Pulmonary artery endothelial cell (primary cell): ENCODE measurements at places on chromosomes 2 and 18.

- no peak for DNase-seq
Observed at GRCh38 chr2:188600536-188601210, 309.0 kb downstream of the GULP1 start.

DNA sequence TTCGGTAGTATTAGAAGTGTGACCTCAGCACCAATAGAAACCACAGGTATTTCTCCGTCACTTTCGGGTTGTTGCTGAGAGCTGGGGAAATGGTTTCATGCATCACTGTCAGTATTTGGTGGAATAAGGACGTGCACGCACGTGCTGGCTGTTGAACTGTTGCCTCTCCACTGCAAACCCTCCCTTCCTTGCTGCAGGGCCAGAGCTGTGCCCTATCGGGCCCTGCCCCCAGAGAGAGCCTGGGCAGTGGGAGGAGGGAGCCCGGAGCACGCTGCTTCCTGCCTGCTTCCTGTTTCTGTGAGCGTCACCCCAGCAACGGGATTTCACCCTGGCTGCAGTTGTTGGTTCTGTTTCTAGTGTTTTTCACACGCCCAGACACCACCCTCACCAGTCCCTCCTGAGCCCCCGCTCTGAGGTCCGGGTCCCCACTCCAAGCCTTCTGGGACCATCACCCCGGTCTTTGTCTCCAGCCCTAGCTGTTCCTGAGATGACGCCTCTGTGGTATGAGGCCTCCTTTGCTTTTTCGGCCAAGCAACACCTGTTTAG, 47.4 kb downstream of the LRRFIP1 start:
- DNase-seq = peak; percentile 88

DNA sequence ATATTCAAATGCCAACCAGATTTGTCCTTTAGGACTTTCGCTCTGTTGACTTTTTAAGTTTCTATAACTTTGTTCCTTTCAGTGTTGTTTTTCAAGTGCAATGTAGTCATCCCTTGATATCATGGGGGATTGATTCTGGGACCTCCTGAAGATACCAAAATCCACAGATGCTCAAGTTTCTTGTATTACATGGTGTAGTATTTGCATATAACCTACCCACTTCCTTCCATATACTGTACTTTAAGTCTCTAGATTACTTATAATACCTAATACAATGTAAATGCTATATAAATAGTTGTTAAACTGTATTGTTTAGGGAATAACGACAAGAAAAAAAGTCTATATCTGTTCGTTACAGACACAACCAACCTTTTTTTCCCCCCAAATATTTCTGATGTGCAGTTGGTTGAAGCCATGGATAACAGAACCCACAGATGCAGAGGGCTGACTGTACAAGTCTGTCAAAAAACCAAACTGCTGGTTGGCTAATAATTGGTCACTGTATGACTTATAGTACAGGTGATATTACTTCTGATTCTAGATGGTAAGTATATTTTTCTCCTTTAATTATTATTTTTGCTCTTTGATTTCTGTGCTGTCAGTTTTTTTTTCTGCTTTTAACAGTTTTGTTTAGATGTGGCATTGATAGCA, 201.7 kb upstream of the STON1 start:
- DNase-seq = no peak

DNA sequence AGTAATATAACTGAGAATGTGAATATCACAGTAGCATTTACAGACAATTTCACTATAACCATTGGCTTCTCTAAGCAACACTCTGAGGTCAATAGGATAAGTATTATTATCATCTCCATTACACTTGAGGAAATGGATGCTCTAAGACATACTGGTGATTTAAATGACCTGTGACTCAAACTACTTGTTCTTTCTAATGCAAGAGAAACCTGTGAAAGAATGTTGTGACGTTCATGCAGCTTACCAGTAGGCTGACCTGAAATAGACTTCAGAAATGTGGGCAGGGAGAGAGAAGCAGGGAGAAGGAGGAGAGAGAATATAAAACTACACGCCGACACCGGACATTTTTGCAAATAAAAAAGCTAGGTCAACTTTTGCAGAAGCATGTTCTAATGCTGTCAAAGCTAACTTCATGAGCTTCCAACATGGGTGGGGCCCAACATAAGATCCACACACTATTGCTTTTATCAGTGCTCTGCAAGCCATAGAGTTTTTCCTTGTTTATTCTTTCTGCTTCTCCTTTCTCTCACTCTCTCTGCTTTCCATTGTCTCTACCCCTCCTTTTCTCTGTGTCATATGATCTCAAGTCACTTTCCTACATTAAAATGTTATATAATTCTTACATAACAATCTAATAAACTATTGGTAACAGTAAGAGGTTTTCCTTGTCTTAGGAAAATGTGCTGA, 217.6 kb upstream of the FN1 start:
- no peak for DNase-seq

DNA sequence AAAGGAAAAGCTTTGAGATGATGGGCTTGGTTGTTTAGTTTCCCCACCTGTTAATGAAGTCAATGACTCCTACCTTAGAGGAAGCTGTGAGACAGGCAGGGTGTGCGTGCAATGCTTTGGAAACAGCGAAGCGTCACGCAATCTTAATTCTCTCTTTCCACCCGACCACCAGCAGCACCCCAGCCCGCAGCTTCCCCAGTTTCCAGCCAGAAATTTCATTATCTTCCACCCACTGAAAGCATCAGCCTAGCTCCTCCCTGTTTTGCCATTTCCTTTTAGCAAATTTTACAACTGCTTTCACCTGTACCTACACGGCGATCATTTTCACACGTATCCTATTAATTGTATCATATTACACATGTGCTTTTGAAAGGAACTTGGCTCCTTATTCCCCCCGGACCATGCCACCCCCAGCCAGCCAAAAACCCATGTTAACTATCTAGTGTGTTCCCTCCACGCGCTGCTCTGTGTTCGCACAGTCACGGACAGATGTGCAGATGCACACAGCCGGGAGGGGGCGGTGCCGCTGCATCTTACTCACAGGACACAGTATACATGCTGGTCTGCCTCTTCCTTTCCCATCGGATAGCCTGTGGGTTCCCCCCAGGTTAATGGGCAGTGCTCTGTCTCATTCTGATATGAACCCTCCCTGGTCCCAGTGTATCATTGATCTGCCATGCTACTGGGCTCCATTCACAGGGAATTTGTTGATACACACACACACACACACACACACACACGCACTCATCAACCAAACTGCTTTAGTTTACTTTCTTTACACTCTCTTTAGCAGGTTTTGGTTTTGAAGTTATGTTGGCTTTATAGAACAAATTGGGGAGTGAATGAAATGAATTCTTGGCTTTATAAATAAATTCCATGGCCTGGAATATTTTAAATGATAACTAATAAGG, 22.4 kb downstream of the CYP27C1 start:
- DNase-seq = no peak

GRCh38 chr2:236177604-236177966, 9.4 kb upstream of the GBX2 start:
- DNase-seq = no peak
